CD4-positive, alpha-beta T cell treated with Interleukin-6 at 100 ng/mL for 8 hours (primary cell): ENCODE measurements at places on chromosomes 12 and 14.

- DNase-seq = no peak
Observed at GRCh38 chr12:49197256-49197655, 8.4 kb upstream of the TUBA1A start.

DNA sequence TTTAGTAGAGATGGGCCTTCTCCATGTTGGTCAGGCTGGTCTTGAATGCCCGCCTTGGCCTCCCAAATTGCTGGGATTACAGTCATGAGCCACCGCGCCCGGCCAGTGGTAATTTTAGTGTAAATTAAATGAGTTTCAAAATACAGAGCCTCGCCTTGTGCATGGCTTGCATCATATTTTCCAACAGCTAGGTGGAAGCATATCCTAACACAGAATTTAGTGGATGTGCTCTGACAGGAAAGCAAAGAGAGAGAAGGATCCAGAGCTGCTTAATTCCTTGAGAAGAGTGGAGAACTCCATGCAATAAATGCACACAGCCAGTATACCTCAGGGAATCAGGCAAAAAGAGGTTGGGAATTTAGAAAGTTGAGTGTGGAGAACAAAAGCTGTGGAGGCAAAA lies 2.5 kb downstream of the OR6C2 start:
- no peak for DNase-seq

GRCh38 chr14:100710391-100710790 lies 16.3 kb upstream of the DLK1 start:
- no peak for DNase-seq

DNA sequence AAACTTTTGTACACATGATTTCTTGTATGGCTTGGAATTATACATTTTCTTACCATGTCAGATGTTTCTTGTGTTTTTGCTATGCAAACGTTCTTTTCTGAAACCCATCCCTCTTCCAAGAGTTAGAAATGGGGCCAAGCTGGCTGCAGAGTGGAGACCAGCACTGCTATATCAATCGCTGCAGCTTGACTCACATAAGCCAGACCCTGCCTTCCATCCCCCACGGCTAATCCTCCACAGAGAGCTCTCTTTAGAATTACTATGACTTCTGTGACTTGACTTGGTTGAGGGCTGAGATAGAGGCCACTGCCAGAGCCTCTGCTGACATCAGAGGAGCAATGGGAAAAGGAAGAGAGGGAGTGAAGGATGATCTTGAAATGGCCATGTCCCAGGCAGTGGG lies 147.9 kb downstream of the DACT1 start:
- no peak for DNase-seq

DNA sequence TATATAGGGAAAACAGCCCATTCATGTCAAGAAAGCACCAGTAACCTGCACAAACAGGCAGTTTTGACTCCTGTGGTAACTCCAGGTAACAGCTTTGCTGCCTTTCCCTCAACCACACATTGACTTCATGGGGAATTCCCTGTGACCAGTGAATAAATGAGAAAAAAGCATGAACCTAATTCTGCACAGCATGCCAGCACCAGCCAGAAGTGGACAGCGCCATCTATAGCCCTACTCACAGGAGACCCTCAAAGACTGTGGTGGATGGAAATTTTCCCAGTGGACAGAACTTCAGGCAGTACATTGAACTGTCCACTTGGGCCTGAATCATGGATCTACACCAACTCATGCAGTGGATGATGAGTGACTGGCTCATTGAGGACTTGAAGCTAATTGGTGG lies 152.1 kb downstream of the SLC8A3 start:
- no peak for DNase-seq

GRCh38 chr14:40838601-40839000 lies 768.1 kb upstream of the LRFN5 start:
- no peak for DNase-seq

GRCh38 chr14:105102361-105102870 lies 37.2 kb upstream of the GPR132 start:
- DNase-seq = no peak

- DNase-seq = no peak
Observed at GRCh38 chr14:51610771-51611170, 40.9 kb upstream of the FRMD6 start.

DNA sequence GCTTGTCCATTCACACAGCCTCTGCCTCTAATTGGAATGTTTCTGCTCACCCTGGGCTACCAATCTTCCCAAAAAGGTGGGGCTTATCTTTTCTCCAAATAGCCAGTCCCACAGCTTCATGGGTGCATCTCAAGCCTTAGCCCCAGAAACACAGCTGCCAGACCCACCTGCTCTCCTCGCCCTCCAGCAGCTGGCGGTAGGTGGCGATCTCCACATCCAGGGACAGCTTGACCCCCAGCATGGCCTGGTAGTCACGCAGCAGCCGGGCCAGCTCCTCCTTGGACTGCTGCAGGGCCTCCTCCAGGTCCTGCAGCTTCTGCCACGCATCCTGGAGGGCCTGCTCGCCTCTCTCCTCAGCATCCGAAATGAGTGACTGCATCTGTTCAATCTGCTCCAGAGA lies 11.1 kb downstream of the KRT77 start:
- DNase-seq = no peak

GRCh38 chr14:67358924-67359774 lies 455 bp downstream of the ATP6V1D start:
- no peak for DNase-seq

DNA sequence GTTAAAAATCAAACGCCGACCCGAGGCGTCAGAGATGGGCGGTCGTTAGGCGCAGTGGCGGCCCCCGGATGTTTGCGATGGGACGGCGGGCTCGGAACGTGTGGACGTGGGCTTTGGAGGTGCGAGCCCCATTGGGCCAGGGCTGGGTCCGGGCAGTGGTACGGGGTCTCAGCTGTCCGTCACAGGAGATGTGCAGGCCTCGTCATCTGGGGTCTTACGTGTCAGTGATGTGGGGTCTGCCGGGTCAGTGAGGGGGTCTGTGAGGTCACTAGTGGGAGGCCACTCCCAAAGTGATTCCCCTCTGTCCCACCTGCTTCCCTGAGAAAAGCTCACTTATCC lies 21.6 kb upstream of the CHFR start:
- no peak for DNase-seq

- DNase-seq = no peak
Observed at GRCh38 chr12:109247831-109248654, 61.0 kb downstream of the FOXN4 start.

DNA sequence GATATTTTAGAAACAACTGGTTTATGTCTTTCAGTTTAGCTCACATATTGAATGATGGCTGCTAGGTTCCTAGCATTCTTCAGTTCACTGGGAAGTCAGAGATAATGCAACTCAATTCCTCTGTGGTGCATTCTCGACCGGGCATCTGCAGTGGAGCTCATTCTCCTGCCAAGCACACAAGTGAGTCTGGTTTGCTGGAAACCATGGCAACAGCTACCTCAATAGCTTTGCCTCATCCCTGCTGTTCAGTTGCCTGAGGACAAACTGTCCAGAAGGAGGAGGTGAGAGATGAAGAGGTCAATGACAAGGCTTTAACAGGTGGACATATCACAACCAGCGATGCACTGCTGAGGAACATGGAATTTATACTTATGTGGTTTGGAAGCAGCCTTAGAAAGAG lies 816.9 kb downstream of the AACS start:
- no peak for DNase-seq

GRCh38 chr12:120820884-120821510 lies 83.2 kb downstream of the SPPL3 start:
- DNase-seq = peak; percentile 22
